ENCODE measurements at places on chromosomes 11 and 22.

GRCh38 chr11:6204706-6205105 is 651 bp upstream of the C11orf42 start:
- DNase-seq: no peak

DNA sequence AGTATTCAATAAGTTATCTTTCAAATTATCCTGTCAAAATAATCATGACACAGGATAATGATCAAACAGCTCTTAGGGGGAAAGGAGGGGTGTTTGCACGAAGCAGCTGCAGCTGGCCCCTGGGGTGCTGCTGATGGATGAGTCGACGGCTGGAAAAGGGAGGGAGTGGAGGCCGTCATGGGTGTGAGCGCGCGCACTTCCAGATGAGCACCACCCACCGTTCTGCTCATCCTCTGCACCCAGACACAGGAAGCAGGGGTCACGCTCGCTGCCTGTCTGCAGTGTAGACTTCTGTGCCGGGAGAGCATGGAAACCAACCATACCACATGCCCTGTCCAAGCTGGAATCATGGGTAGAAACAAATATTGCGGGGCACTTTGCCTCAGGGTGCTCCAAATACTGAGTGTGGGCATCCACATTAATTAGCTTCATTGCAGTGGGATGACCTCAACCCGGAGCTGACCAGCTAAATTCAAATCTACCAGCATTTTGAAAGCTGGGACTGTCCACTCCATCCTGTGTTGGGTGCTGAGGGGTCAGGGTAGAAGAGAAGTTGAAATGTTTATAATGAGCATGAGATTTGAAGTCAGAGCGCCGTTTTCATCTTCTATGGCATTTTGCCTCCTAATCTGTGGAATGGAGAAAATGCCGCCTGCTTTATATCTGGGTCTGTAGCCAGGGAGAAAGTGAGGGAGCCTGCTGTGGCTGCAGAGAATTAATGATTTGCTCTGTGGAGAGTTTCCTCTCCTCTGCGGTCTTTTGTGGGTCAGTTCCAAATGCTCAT is 802.4 kb downstream of the TBC1D22A start:
- DNase-seq: no peak

DNA sequence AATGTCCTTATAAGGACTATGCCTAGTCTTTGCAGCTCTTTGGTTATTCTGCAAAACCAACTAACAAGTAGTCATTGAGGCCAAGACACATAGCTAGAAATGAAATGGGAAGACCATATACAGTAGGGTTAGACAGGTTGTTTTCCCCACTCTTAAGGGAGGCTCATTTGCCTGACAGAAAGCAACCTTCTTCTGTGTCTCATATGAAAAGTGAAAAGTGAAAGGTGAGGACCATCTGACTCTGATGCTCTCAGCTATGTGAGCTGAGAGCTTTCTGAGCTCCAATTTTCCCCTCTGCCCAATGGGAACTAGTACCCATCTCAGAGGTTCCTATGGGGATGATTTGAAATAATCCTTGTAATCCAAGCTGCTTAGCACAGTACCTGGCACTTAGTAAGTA is 142.0 kb upstream of the BDNF start:
- no peak for DNase-seq

GRCh38 chr11:126591966-126592489 is 236.5 kb downstream of the ST3GAL4 start:
- DNase-seq: no peak

DNA sequence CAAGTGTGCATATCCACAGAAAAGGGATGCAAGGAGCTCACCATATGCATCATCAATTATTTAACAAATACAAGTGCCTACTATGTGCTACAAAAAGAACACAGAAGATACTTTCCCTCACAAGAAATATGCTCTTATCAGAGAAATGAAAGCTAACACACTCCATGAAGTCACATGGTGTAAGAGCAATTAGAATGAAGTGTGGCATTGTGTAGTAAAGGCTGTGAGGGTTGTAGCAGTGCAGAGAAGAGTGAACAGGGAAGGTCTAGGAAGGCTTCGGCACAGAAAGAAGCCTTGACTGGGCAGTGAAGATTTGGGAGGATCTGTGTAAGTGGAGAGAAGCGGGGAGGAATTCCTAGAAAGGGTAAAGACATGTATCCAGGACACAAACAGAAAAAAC is 22.5 kb downstream of the PPP2R1B start:
- no peak for DNase-seq

DNA sequence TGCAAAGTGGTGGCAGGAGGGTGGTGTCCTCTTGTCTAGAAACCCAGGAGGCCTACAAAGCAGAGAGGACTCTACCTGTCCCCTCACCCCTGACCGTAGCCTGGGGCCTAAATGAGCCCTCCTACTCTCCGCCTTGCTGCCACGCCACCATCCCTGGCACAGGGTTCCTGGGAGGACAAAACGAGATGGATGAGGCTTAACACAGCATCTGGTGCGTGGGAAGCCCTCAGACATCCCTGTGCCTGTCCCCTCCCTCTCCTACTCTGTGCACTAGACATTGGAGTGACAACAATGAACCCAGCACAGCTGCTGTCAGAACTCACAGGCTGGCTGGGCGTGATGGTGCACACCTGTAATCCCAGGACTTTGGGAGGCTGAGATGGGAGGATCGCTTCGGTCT is 36.4 kb upstream of the DKK3 start:
- no peak for DNase-seq

DNA sequence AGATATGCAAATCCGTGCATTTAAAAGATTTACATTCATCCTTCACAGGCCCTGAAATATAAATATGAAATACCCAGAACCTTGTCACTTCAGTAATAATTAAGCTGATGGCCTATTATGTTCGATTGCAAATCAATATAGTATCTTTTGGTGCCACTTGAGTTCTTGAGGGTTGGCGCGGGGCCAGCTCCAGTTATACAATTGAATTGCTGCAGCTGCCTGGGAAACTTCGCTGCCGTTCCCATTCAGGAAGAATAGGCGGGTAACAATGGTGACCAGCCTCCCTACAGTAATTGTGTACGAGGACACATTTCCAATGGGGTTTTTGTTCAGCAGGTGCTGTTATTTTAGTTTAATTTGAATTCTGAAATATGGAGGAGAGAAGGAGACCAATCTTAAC is 451.2 kb downstream of the INSC start:
- DNase-seq: no peak

DNA sequence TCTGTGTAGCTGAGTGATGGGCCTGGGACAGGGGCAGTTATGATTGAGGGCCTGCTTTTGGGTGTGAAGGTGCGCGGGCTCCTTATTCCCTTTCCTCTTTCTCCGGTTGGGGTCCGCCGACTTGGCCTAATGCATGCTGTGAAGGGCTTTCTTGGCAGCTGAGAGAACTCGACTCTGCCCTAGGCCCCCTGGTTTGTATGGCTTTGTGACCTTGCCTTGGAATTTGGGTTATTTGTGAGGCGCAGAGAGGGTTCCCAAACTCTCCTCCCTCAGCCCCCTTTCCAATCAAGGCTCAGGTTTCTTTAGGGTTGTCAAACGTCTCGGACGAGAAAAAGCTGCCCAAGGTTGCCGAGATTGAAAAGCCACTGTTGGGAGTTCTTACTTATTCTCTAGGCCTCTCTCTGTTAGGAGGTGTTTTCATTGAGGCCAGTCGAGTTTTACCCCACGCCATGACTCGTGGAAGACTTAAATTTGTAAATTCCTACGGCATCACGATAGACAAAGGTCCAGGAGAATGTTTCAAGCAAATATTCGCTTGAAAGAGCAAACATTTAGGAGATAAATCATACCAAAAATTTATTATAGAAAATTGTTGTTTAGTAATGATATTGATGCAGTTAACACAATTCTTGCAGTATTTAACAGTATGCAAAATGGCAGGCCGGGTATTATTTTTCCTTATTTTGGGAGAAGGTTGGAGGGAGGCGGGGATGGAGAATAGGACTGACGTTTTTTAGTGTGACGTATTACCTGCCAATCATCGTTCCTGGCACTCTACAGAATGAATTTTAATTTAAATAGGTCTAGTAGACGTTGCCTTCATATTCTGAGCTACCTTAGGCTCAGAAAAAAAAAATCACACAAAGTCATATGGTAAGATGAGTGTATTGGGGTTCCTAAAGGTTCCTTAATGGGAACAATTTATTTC is 689 bp downstream of the PDHX start:
- DNase-seq: no peak

Data from activated T-cell treated with anti-CD3 and anti-CD28 coated beads, Interleukin-2, amount 50 U/mL, for 72 hours (primary cell).